ENCODE measurements at places on chromosomes 5 and 9.

- no peak for DNase-seq
These were observed 202.9 kb upstream of the WWC1 start for GRCh38 chr5:168088410-168089173.

DNA sequence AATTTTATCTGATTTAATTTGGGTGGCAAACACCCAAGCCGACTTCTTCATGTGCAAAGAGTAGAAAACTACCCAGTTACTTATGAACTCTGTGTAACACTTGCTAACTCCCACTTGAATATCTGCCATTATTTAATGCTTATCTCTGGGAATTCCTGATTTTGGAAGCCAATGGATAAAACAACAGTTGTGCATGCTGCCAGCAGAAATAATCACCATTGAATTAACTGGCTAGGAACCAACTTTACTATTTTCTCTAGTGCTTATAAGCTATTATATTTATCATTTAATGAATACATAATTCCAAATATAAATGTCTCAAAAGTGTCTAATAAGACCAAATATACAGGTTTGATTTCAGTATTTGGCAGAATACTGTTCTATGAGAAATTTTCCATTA is 85.7 kb downstream of the IZUMO3 start:
- no peak for DNase-seq

- DNase-seq = no peak
These were observed 20.8 kb downstream of the CDO1 start for GRCh38 chr5:115795700-115796099.

- no peak for DNase-seq
These were observed 3.2 kb upstream of the MIGA2 start for GRCh38 chr9:129033216-129033615.

DNA sequence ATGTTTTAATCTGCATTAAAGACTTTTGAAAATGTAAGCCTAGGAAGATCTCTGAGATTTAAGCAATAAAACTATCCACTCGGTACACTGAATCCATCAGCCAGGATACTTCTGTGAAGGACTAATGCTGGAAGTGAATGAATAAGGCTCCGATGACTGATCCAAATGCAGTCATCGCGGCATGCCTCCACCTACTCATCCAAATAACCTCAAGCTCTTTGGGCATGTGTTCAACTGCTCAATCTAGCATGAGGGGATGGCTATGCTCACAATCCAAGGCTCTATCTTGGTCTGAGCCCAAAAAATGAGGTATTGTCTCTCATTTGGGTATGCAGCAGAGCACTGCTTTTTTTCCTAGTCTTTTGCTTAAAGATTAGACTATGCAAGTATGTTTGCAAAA is 19.2 kb downstream of the MARCHF3 start:
- DNase-seq = no peak

DNA sequence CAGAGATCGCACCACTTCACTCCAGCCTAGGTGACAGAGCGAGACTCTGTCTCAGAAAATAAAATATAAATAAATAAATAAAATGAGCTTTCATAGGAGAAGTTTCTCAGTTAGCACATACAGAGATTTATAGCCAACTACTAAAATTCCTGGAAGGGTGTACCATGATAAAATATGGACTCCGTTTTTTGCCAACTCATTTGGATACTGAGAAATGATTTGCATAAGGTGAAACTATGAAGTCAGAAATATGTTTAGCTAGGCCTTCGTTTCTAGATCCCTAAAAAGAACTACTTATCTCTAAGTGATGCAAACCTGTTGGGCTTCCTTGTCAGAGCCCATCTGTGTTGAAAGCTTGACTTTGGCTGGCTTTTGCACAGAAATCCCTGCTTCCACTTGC is 56.9 kb upstream of the SLC1A1 start:
- DNase-seq = no peak

GRCh38 chr5:102753889-102754766 is 977 bp upstream of the PAM start:
- DNase-seq = no peak

- no peak for DNase-seq
These were observed 4.1 kb upstream of the CAVIN4 start for GRCh38 chr9:100573655-100574260.
